Cardiac septum (tissue), 1 donor: ENCODE measurements at places on chromosomes 4 and X. TPM values are rescaled to one million over a fixed set of nuclear protein-coding genes. Genes with fewer than 3 reads are reported as not detected.

- no peak for DNase-seq
These were observed 80.0 kb downstream of the PCYT1B start for GRCh38 chrX:24567169-24567568.

DNA sequence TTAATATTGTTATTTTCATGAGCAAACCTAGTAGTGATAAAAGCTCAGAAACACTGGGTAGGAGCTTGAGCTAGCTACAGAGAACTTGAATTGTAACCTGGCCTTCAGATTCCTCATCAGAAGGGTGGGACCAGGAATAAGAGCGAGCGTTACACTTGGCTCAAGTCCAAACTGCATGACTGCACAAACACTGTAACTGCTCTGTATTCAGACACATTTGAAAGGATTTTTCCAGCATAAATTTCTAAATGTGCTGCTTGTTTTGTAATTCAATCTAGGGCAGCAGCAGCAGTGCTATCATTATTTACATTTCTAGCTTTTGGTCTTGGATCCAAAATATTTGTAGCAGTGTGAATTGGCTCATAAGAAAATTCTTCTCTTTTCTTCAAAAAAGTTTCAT lies 133.0 kb upstream of the TMLHE start:
- no peak for DNase-seq

DNA sequence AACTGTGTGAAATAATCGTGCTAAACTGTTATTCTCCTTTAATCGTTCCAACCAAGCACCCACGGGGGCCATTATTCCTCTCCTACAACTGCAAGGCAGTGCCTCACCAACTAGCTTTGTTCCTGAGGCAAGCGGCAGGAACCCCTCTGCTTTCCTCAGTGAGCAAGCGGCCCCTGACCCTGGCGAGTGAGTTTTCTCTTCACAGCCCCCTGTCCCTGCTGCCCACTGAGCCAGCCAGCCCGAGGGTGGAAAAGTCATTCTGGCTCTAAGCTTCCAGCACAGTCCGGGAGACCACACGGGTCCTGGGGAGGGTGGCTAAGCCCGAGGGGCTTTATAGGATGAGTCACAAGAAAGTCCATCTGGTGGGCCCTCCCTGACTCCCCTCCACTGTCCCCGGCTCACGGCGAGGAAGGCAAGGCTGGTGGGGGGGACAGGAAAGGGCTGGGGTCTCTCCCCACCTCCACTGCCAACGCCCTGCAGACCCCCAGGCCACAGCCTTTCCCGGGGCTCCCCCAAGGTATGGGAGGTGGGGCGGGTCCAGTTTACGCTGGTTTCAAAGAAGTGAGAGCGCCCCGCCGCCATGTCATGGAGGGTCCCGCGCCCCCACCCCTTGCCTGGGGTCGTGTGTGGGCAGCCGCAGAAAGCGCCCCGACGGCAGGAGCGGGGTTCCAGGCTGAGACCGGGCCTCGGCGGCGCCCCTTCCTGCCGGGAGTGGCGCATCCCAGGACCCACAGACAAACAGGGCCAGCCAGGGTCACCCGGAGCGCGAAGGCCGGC lies 45.0 kb downstream of the CPLX1 start:
- DNase-seq: no peak

GUCY1B1 gene
- total RNA-seq: 17.0 TPM

MED28 gene
- total RNA-seq: 21.7 TPM

EPGN gene
- not detected for total RNA-seq

GRPR gene
- 0.32 TPM for total RNA-seq
